Activated naive CD4-positive, alpha-beta T cell treated with Interleukin-2 at 50 U/mL for 16 hours (primary cell): ENCODE measurements at places on chromosomes 3 and 15.

GRCh38 chr15:49306551-49306950 lies 116.5 kb upstream of the FGF7 start:
- no peak for DNase-seq

DNA sequence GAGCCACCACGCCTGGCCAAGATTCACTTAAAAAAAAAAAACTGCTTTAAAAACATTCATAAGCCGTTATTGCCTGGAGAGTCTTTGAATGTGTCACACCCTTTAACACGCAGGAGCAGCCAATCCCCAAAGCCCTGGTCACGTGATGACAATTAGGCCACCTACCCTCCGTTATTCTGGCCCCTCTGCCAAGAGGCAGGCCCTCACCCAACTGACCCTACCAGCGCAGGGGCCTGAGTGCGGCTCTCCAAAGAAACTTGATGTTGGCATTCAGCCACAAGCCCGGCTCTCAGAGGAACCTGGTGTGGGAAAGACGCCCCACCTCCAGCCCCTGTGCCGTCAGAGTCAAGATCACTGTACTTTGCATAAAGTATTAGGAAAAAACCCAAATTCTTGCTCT lies 11.6 kb upstream of the MUC4 start:
- no peak for DNase-seq

- no peak for DNase-seq
Observed at GRCh38 chr3:172751175-172751704, 714 bp downstream of the ECT2 start.

DNA sequence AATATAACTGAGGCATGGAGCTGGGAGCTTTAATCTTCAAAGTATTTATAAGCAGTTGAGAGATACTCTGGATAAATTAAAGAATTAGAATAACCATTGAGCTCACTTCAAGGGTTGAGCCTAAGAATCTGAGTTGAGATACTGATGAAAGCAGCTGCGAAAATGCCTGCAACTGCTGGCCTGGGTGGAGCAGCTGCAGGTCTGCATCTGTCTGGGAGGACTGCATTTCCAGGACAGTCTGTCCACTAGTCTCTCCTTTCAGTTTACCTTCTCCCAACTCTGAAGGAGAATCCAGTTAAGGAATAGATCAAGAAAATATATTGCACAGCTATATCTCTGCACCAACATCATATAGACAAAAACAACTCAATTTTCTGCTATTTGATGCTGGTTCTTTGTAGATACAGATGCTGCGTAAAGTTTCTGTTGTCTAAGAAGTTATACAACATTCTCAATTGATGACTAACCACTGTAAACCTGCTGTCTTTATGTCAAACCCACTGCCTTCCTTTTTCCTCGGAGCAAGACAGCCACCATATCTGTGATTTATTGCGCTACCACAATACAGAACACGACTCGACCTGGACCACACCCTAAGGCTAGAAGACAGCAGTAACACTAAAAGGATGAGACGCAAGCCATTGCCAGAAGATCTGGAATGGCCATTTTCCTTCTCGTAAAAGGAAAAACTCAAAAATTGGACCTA lies 245.1 kb downstream of the MAGI1 start:
- no peak for DNase-seq

GRCh38 chr3:123337948-123338619 lies 110.8 kb downstream of the ADCY5 start:
- no peak for DNase-seq

GRCh38 chr15:80310776-80311175 lies 58.8 kb upstream of the CTXND1 start:
- DNase-seq = no peak

GRCh38 chr15:64089543-64090280 lies 3.9 kb downstream of the CIAO2A start:
- no peak for DNase-seq

DNA sequence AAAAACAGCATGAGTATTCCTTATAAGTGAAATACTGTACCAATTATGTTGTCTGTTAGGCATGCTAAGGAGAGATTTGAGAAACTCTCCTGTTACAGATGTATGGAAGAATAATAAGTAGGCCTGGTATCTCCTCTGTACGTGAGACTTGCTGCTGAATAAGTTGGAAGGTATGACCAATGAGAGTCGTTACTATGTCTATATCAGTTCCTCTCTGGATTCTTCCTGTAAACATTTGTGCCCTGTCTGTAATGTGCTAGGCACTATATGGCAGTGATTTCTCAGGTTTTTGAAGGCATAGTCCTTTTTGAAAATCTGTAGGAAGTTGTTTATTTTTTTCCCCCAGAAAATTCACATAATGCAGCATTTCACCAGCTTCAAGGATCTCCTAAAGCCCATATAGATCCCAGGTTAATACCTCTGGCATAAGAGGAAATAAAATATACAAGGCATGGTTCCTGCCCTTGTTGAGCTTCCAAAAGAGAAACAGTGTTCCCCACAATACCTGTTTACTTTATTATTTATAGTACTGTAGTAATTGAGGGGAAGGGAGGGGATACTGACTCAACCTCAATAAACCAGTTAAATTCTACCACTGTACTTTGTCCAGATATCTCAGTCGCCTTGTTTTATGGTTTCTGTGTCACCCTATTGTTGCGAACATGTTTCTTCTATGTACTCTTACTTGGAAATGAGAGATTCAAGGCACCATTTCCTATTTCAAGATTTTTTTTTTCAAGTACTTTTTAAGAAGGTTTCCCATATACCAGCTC lies 28.6 kb downstream of the MAP2K5 start:
- DNase-seq = no peak

- no peak for DNase-seq
Observed at GRCh38 chr15:28892789-28893610, 7.2 kb downstream of the APBA2 start.

- DNase-seq = no peak
Observed at GRCh38 chr3:182713743-182714517, 79.4 kb upstream of the ATP11B start.

DNA sequence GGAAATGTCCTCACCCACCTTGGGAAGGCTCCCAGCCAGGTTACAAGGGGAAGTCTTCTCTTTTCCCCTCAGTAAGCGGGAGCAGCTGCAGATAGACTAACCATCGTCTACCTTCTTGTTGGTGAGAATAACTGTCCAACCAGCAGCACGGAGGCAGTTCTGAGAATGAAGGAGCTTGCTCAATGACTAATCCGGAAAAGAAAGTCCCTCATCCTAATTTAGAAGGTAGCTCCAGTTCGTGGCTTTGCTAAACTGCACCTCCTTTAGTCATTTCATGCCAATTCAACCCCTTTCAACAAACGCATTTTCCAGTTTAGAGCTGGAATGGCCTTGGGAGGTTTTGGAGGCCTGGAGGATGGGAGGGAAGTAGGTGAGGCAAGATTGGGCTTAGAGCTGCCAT lies 527.4 kb upstream of the PROK2 start:
- DNase-seq = no peak

- DNase-seq = no peak
Observed at GRCh38 chr3:39491733-39492350, 24.4 kb downstream of the MOBP start.
